ENCODE measurements at places on chromosomes 3 and 15.
A peak's percentile ranks its signal among the peaks of the same experiment; 100 is the strongest.

- DNase-seq: no peak
These were observed 8.4 kb downstream of the SLC6A11 start for GRCh38 chr3:10824468-10824867.

- DNase-seq: no peak
These were observed 57.5 kb upstream of the TRPM1 start for GRCh38 chr15:31158858-31159569.

DNA sequence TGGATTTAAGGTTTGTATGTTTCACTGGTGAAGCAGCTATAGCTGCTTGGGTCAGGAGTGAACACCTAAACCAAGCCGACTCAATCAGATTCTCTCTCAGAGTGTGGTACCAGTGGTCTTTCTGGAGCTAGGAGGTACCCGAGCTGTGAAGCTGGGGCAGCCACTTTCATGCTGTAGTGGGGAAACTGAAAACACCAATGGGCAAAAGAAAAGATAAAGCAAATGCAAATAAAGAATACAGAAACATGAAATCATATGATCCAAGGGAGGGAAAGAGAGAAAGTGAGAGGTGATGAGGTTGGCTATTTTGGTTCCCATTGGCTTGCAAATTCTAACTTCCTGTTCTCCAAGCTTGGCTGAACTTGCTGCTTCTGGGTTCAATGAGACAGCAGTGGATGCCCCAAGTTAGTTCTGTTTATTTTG lies 212.3 kb upstream of the CFAP20DC start:
- DNase-seq: no peak

GRCh38 chr3:184381261-184382224 lies 1.7 kb downstream of the CHRD start:
- peak; percentile 24 for DNase-seq

GRCh38 chr15:93523481-93523880 lies 434.5 kb upstream of the RGMA start:
- DNase-seq: no peak

- DNase-seq: no peak
These were observed 98.4 kb downstream of the CTNNB1 start for GRCh38 chr3:41297750-41298149.

DNA sequence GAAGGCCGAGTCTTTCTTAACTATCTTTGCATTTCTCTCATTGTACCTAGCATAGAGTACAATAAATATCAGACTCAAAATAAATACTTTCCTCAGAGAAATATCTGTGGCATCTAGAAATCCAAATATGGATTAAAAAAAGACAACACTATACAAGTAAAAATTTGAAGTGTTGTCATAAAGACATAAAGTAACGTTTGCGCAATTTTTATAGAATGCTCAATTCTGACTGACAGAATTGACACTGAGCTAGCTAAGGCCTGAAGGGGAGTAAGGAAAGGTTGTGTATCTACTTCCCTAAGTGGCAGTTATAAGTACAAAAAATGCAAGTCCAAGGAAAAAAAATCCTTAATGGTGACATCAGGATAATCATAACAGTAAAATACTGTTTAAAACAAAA lies 1.1 kb downstream of the SEC11A start:
- DNase-seq: no peak

DNA sequence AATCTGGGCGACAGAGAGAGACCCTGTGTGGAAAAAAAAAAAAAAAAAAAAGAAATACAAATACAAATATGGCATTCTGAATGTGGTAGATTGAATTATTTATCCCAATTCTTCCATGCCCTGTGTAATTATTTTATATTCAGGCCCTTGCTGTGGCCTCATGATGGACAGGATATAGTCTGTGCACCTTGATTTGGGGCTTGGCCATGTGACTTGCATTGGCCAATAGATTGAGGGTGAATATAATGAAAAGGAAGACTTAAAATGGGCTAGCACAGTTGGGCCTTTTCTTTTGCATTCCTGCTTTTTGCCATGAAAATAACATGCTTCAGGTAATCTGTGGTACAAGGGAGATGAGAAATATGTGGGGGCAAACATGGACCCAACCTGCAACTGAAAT lies 27.1 kb upstream of the IGF2BP2 start:
- no peak for DNase-seq

- DNase-seq: no peak
These were observed 9.3 kb downstream of the MAGI1 start for GRCh38 chr3:66029443-66029842.

DNA sequence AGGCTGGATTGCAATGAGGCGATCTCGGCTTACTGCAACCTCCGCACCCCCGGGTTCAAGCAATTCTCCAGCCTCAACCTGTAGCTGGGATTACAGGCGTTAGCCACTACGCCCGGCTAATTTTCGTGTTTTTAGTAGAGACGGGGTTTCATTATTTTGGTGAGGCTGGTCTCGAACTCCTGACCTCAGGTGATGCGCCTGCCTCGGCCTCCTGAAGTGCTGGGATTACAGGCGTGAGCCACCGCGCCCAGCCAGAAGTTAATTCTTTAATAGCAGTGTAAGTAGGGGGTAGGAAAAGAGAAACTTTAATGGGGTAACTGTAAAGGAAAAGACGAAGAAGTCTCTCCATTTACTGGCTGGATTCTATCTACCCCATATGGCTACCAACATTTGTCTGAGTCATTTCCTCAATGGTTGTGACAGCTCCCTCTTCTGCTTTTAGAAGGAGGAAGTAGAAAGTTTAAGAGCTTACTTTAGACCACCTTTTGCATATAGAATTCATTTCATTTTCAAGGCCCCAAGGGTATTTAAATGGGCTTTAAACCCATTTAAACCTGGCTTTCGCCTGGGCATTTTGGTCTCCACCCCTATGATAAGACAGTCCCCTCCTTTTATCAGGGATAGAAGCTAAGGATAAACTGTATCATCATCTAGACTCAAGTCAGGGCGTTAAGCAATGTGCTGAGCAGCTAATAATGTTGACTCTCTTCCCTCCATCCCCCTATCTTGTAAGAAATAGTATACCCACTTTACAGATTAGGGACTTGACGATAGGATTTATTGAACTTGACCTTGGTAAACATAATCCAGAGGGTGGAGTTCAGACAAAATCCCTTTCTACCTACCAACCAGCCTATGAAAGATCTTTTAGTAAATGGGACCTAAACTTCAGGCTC lies 1.1 kb upstream of the CDV3 start:
- DNase-seq: peak; percentile 29

DNA sequence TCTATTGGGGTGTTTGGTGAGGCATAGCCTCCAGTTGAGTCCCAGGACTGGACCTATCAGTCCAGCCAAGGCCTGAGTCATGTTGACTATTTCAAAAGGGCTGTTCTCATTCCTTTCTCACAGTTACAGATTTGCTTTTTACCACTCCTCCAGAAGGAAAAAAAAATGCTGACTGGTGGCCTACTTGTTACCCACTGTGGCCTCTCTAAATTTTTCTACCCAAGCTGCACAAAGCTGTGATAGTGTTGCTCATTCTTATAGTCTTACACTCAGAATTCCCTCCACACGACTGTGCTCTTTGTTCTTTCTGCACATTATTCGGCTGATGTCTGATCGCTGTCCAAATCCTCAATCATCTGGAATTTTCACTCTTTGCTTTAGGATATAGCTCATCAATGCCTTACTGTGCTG lies 1142.2 kb downstream of the IGSF11 start:
- no peak for DNase-seq

DNA sequence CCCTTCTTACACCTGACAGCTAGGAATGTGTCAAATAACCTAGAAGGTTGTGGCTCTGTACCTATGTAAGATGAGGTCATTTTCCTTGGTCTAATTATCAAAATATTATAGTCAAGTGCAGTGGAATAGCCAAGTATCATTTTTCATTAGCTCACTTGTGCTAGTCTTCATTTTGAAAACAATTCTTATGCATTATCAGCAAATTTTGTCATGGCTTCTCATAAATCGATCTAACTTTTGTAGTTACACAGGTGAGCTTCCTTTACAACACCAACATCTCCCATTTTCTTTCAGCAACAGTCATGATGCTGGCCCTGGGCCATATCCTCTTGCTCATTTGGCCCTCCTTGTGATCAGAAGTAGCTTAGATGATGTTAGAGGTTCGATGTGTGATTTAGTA lies 10.3 kb downstream of the TXNRD3 start:
- DNase-seq: no peak

- DNase-seq: no peak
These were observed 3.8 kb upstream of the ZNF280D start for GRCh38 chr15:56736881-56737707.

- no peak for DNase-seq
These were observed 113.7 kb upstream of the SMAD3 start for GRCh38 chr15:66951531-66952320.

DNA sequence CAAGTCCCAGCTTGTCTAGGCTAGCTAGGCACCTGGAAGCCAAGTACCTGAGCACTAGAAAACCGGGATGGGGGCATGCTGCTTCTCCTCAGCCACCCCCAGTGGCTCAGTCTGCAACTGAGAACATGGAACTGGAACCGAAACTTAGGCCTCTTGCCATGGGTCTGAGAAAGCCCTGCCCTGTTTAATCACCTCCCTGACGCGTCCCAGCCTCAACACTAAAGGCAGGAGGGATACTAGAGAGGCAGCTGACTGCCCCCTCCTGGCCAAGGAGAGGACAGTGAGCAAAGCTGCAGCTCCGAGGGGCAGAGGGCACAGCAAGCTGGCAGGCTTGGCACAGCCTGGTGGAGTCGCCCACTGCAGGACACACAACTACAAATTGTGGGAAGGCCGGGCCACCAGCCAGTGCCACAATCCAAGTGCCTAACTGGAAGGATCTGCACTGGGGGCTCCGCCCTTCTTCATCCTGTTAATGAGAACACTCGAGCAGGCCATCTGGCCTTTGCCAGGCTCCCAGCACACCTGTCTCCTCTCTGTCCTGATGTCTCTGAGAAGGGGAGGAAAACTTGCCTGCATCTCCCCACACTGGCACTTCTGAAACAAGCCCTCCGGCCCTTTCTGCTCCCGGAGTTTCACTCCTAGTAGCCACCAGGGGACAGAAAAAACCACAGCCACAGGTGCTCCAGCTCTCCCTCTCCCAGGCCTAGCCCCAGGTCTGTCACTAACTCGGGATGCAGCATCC lies 53.7 kb downstream of the BDH1 start:
- peak; percentile 21 for DNase-seq

GRCh38 chr15:36344887-36345286 lies 234.5 kb upstream of the CDIN1 start:
- no peak for DNase-seq

- DNase-seq: peak; percentile 16
These were observed 114.7 kb upstream of the FRMD4B start for GRCh38 chr3:69500604-69501003.

DNA sequence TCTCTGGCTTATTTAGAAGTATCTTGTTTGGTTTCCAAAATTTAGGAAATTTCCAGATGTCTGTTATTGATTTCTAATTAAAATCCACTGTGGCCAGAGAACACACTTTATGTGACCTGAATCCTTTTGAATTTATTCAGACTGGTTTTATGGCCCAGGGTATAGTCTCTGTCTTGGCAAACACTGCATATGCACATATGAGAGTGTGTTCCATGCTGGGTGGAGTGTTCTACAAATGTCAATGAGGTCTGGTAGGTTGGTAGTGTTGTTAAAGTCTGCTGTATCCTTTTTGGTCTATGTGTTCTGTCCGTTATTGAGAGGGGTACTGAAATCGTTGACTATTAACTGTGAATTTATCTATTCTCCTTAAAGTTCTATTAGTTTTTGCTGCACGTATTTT lies 30.2 kb downstream of the PGPEP1L start:
- DNase-seq: no peak

DNA sequence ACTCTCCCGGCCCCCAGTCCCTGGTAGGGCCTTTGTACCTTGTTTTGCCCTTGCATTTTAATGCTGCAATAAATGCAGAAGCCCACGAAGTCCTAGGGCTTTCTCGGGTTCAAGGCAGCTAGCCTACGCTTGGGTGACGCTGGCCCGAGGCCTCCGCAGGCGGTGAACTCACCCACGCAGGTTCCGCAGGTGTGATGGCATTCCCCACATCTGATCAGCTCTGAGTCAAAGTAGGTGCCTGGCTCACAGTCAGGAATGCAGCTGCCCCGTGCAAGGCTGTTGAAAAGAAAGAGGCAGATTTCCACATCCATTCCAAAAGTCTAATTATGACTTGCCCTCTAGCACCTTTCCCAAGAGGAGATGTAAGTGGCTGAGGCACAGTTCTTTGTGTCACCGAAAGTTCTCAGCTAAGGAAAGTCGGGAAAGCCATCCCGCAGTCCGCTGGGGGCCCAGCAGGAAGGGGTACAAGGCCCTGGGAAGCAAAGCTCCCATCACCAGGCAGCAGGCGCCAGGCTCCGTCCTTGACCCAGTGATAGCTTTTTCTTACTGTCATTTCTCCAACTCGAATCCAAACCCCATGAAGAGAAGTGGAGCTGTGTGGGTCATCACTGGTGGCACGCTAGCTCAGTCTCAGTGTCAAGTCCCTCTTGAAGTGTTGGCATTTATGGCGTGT lies 23.2 kb upstream of the SNRPA1 start:
- no peak for DNase-seq

DNA sequence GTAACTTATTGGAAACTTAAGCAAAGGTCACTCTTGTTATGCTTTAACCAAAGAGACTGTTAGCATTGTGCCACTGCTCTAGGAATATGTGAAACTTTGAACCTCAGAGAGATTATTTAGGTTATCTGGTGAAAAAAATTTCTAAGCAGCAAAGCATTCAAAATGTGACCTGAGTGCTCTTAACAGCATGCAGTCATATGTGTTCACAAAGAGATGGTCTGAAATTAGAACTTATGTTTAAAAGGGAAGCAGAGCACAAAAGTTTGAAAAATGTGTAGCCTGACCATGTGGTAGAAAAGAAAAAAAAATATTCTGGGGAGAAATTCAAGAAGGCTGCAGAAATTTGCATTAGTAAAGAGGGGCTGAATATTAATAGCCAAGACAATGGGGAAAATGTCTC lies 420.2 kb upstream of the CADM2 start:
- DNase-seq: no peak

DNA sequence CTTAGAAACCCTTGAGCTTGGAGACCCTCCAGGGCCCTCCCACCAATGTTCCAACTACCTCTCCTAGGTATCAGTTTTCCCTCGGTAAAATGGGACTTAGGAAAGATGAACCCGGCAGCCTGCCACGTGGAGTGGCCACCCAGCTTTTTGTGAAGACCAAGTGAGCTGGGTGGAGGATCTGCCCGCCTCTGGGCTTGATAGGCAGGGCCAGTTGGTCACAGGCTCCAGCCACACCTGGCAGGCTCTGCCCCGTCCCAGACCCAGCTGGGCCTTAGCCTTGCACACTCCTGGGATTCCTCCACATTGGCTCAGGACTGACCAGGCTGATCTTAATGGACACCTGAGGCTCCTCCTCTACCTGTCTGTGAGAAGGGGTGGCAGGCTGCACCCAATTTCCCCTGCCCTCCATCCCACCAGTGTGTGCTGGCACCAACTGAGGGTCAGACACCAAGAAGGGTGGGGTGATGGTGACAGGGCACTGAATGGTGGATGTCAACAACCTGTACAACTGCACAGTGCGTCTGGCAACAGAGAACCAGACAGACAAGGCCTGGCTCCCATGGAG lies 761 bp upstream of the GRIP2 start:
- no peak for DNase-seq
